ENCODE measurements at places on chromosomes 16 and 17. TPM values are rescaled to one million over a fixed set of nuclear protein-coding genes. Genes with fewer than 3 reads are reported as not detected.
A peak's percentile ranks its signal among the peaks of the same experiment; 100 is the strongest.

DNA sequence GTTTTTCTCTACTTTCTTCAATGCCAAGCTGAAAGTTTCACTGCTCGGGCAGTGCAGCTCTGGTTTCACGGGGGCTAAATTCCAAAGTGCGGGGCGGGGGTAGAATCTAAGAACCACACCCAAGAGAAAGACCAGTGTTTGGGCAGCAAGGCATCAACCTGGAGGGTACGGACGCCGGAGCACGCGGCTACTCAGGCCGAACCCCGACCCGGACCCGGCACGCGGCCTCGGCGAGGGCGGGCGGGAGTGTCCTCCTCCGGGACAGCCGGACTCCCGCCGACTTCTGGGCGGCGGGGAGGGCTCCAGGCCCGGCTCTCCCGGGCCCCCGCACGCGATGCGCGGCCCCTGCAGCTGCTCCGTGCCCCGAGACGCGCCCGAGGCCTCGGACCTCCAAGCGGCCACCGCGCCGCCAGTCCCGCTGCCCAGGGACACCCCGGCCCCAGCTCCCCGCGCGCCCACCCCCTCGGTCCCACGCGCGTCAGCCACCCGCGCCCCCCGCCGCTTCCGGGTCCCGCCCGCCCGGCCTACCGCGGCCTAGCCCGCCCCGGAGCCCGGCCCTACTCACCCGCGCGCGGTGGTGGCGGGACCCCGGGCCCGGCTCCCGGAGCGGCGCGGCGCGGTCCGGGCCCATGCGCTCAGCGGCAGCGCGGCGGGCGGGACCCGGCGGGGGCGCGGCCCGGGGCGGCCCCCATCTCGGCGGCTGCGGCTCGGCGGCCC is 561 bp downstream of the AXIN1 start:
- DNase-seq: no peak

DNA sequence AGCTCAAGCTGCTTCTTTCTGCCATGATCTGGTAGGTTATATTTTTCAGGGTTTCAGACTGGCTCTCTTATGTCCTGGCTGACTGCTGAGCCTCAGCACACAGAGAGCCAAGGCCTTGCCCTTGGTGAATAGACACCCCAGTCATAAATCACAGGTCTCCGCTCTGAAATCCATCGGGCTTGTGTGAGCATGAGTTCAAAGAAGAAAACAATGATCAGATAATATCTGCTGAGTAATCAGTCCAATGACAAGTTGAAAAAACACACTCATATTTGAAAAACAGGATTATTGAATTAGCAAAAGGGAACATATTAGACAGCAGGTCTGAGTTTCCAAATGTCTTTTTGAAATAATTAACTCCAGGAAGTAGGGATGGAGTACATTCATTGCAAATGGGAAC is 51.1 kb upstream of the NDRG4 start:
- DNase-seq: peak; percentile 11

DNA sequence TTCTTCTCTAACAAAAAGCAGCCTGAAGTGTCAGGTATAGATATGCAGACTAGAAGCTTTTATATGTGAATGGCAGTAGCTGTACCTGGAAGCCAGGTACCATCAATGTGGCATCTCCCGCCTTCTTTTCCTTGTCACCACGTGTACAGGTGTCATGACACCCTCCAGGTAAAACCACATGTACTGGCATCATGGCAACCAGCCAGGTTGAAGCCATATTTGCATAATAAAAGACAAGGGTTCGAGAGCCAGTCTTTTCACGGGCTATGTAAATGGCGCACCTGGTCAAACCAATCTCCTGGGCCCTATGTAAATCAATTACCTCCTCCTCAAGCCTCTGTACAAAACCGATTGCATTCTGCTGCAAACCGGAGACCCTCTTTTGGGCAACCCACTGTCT is 541.3 kb downstream of the CDH11 start:
- no peak for DNase-seq

Gene CISD3
- total RNA-seq: 7.5 TPM

Gene TTLL6
- 6.9 TPM for total RNA-seq

- DNase-seq: no peak
These were observed 2.8 kb upstream of the IRX3 start for GRCh38 chr16:54289242-54289944.

Gene OR3A3
- total RNA-seq: not detected

GRCh38 chr16:21663889-21664647 is at the start of gene OTOA:
Gene OTOA (plus strand): TSS chr16:21663968. CDS start chr16:21678515, 14,547 bp downstream.
- DNase-seq: no peak

DNA sequence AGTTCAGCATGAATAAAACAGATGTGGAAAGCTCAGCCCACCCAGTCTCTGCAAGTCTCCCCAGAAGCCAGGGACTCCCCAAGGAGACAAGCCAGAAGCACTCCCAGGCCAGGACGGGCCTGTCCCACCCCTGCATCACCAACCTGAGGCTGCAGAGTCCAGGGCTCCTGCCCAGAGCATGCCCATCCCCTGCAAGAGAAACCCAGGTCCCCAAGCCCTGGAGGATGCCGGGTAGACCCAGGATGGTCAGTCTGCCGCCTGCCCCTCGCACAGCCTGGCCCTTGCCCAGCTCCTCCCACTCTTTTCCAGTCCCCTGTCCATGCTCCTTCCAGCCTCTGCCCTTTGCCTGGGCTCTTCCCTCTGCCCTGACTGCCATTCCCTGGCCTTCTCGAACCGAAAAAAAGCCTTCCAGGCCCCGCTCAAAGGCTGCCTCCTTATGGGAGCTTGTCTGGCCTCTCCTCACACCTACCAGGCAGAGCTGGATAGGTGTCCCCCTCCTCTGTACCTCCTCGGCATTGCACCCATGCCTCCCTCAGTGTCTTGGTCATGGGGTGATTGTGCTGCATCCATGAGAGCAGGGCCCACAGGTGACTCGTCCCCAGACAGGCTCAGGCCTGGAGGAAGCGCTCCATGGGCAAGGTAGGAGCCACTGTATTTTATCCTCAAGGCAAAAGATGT is 44.8 kb downstream of the BEAN1 start:
- DNase-seq: no peak

DNA sequence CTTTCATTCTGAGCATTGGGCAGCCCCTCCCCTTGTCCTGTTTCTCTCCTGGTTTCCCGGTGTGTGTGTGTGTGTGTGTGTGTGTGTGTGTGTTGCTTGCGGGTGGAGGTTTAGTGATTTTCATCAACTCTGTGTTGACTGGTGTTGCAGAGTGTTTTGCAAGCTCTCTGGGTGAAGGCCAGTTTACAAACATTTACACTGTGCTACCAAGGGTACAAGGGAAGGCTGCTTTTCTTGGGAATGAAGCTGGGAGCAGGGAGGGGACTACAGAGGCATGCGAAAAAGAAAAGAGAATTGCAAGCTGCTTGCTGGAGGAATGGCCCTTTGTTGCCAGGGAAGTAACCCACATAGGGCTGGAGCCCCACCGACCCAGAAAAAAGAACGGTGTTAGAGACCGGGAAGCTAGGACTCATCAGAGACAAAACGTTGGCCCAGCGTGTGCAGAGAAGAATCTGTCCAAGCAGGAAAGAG is 29.6 kb downstream of the HS3ST3B1 start:
- DNase-seq: no peak

Gene GNAO1
- total RNA-seq: not detected

DNA sequence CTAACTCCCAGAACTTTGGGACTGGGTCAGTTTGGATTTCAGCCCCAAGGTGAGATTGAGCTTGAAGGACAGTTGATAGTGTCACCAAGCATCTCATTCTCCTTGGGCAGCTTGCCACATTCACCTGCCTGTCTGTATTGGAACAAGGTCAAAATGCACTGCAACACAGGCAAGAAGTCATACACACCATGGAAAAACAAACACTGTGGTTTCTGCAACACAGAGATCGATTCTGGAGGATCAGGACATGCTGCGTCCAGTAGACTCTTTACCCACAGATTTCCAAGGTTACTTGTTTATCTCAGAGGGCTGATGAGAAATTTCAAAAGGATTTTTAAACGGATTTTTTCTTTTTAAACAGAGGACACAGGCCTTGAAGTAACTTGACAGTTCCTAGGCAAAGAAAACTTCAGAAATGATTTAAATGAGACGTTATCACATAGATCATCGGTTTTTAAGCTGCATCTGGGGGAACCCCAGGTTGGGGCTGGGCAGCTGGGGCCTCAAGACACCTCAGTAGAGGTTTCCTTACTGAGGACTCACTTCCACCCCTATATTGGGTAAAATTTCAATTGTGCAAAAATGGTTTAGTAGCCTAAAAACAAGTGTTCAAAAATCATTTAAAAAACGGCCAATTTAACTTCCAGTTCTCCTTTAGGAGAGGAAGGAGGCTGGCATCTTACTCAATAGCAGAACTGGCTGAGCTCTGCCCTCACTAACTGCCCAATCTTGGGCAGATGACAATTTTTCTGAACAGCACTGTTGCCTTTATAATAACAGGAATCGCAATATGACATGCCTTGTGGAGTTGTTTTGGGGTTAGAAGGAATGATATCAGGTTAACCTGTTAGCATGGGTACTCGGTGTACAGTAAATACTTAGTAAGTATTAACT is 299.3 kb downstream of the XYLT1 start:
- DNase-seq: no peak

Gene STX1B
- total RNA-seq: 5.4 TPM

Gene KRT25
- total RNA-seq: not detected

DNA sequence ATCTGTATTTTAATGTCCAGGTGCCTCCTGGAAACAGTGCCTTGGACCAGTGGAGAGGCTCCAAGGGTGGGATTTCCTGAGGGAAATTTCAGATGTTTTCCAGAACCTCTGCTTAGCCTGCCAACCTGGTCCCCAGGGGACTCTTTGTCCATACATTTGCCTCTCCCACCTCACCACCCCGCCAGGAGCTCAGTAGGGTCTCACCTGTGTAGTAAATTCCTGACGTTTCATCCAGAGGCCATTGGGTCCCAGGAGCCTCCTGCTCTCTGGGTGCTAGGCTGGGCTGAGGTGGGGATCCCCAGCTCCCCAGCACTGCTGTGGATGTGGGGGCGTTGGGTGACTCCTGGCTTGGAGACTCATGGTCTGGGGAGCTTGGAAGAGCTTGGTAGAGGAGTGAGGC is 2.7 kb downstream of the NLRP1 start:
- DNase-seq: no peak

DNA sequence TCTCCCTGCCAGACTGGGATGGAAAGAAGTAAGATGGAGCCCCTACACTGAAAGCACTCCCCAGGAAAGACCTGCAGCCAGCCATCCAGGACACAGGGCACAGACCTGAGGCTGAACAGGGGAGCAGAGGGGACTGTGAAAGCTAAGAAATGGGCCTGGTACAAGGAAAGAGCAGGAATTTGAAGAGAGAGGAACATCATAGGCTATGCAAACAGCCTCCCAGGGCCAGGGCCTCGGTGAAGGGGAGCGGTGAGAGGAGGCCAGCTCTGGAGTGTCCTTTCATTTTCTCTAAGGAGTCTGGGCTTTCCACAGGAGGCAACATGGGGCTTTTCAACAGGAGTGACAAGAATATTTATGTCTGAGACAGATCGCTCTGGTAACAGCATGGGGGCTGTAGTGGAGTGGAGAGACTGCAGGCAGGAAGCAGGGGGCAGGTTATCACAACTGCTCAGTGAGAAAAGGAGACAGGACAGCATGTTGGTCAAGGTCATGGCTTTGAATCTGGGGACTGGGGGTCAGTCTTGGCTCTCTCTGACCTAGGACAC is 50.1 kb downstream of the TOM1L2 start:
- peak; percentile 47 for DNase-seq

DNA sequence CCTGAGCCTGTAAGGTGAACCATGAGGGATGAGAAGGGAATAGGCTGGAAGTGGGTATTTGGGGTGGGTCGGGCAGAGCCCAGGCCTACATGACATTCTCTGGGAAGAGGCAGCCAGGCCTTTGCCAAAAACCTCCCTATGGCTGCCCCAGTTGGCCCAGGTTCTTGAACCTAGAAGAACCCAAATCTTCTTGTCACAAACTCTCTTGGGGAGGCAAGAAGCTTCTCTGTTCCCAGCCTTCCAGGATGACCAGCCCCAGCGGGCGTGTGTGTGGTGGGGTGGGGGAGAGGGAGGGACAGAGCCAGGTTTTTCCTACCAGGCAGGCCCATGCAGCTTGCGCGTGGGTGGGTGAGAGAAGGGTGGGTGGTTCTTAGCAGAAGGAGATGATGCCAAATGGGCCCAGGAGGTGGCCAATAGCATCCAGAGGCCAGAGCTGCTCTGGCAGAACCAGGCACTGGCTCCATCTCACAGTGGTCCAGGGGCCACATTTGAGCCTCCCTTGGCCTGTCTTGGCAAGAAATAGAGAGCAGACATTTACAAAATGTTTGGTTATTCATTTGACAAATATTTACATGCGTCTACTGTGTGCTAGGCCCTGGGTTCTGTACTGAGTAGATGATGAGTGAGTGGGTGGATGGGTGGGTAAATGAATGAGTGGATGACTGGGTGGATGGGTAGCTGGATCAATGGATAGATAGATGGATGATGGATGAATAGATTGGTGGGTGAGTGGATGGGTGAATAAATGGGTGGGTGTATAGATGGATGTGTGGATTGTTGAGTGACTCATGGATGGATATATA is 44.3 kb upstream of the PLCG2 start:
- DNase-seq: no peak

GRCh38 chr17:38604479-38605403 is 1.0 kb downstream of the SRCIN1 start:
- DNase-seq: peak; percentile 79

DNA sequence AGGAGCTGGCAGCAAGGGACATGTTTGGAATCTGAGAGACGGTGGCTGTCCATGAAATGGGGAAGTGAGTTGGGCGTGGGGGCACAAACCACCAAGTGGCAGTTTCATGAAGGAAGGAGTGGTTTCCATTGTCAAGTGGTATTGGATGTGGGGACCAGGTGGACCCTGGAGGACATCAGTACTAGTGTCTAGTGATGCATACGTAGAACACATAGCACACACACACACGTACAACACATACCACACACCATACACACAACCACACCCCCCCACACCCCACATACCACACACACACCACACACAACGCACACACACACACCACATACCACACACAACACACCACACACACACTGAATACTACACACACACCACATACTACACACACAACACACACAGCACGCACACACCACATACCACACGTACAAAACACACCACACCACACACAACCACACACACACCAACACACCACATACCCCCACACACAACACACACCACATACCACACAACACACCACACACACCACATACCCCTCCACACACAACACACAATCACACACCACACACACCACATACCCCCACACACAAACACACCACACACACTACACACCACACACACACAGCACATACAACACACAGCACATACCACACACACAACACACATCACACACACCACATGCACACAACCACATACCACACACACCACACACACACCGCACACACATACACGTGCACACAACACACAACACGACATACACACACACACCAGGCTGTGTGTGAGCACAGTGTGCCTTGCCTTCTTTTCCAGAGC is 41.1 kb upstream of the GSE1 start:
- no peak for DNase-seq
